ENCODE measurements at places on chromosomes 6 and 20.

DNA sequence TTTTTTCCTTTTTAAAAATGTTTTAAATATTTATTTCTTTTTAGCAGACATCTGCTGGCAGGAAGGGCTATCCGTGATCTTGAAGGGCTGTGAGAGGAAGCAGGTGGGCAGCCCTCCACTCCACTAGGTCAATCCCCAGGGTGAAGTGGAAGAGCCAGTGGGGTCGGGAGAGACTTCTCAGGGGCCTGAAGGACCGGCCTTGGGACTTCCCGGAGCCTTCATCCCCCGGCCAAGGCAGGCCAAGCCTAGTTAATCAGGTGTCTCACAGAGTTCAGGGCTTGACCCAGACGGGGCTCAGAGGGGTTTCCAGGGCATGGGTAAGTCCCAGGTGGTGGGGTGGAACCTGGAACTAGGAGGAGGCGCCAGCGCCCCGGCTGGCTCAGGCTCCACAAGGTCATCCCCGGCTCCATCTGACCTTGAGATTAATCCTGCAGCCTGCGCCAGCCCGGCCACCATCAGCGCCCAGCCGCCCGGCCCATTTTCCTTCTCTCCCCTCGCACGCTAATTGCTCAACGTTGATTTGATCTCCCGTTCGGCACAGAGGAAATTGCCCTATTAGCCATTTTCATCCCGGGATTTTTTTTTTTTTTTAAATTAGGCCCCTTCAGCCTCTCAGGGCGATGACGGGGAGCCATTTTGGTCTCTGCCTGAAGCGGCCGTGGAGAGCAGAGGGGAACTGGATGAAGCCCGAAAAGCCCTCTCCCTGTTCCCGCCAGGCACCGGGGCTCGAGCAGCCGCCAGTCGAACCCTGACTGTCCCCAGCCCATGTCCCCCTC, 44.4 kb downstream of the MDFI start:
- DNase-seq, result no peak

DNA sequence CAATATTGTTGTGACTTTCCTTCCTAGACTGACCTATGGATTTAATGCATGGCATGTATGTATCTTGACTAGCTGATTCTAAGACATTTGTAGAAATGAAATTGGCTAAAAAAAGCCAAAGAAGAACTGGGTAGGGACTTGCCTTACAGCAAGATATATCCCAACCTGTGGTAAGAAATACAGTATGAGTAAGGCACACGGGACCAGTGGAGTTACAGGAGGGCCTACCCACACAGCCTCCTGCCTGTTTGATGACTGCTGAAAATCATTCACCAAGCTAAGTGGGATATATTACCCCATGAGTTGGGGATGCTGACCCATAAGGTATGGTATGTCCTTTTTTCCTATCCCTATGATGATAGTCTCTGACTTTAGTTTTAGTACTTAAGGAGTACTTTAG, 112.2 kb downstream of the INSM1 start:
- no peak for DNase-seq

DNA sequence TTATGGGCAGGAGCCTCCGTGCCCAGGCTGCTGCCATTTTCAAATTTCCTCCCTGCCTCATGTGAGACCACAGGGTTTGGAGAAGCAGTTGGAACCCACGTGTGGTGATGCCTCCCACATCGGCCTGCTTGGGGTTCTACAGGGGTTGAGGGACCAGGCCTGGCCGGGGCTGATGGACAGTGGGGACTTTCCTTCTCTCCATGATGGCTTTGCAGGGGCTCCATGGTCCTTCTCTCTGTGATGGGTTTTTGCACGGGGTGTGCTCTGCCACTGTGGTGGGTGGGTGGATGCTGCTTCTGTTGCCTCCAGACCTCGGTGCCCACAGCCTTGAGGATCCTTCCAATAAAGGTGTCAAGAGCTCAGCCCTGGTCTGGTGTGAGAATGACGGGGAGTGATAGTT, 54.4 kb downstream of the ADNP start:
- no peak for DNase-seq

DNA sequence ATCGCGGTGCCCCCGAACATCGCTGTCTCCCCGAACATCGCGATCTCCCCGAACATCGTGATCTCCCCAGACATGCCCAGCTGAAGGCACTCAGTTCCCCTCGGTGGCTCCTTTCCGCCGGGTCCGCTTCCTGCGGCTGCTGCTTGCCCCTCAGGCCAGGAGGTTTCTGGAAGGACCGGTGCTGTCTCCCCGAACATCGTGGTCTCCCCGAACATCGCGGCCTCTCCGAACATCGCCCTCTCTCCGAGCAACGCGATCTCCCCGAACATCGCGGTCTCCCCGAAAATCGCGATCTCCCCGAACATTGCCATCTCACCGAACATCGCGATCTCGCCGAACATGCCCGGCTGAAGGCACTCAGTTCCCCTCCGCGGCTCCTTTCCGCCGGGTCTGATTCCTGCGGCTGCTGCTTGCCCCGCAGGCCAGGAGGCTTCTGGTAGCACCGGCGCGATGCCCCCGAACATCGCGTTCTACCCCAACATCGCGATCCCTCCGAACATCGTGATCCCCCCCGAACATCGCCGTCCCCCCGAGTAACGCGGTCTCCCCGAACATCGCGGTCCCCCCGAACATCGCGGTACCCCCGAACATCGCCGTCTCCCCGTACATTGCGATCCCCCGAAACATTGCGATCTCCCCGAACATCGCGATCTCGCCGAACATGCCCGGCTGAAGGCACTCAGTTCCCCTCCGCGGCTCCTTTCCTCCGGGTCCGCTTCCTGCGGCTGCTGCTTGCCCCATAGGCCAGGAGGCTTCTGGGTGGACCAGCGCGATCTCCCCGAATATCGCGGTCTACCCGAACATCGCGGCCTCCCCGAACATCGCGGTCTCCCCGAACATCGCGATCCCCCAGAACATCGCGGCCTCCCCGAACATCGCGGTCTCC, 808 bp downstream of the ULBP1 start:
- no peak for DNase-seq

GRCh38 chr20:50676858-50677257, 14.5 kb downstream of the RIPOR3 start:
- no peak for DNase-seq
